Adipocyte (in vitro differentiated cells): ENCODE measurements at places on chromosomes 2 and 18.
A peak's percentile ranks its signal among the peaks of the same experiment; 100 is the strongest.

DNA sequence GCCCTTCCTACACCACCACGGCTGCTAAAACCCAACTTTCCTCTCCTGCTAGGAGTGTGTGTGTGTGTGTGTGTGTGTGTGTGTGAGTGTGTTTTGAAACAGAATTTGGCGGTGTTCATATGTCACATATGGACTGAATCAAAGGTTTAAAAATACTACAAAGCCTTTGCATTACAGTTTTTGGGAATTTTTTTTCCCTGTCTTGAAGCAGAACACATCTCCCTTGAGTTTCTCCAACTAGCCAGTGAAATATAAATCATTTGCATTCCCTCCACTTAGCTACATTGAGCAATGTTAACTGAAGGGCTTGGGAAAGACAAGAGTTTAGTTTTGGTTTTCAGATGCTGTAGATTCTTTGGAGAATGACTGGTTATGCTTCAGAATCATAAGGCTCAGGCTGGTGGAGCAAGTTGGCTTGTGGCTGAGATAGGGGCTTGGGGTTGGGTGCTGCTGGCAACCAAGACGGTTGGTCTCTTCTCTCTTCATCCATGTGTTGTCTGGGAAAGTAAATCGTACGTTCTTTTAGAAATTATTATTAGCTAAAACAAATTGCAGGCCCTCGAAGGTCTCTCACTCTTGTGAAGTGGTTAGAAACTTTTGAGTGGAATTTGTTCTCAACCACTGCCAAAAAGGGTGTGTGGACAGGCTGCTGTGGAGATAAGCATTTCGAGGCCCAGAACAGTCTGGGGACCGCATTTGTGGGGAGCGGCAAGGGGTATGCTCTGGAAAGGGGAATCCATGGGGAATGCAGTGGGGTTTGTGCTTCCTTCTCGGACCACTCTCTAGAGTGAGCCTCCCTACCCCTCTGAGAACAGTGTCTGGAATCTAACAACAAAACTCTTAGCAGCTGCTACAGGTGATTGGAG lies 1.4 kb downstream of the NRP2 start:
- peak; percentile 93 for DNase-seq

GRCh38 chr2:128578406-128579390 lies 260.0 kb upstream of the HS6ST1 start:
- peak; percentile 6 for DNase-seq

- DNase-seq, result no peak
Observed at GRCh38 chr2:54936766-54937165, 113.5 kb downstream of the RTN4 start.

- no peak for DNase-seq
Observed at GRCh38 chr18:26634631-26635030, 86.3 kb upstream of the KCTD1 start.

DNA sequence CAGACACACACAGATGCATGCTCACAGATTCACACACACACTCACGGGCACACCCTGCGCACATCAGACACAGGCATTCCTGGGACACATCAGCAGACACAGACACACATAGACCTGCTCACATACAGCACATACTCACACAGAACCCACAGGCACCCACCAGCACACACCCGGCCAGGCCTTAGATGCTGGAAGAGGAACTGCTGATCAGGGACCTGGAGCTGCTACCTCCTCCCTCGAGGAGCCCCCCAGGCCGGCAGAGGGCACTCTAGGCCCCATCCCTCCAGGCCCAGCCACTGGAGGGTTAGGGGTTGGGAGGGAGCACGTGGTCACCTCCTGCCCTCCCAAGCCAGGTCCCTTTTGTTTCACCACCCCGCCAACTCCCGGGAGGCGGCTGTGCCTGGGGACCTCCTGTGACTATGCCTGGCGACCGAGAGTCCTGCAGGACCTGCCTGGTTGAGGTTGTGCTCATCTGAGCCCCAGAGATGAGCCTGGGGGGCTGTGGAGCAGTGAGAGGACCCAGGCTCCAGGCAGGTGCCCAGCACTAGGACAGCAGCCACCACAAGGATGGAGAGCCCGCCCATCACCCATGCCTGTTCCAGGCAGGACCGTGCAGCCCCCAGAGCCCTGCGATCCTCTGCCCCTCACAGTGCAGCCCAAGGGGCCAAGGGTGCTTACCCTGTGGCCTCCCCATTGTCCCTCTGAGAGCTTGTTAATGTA lies 21.0 kb upstream of the PTMA start:
- peak; percentile 55 for DNase-seq

DNA sequence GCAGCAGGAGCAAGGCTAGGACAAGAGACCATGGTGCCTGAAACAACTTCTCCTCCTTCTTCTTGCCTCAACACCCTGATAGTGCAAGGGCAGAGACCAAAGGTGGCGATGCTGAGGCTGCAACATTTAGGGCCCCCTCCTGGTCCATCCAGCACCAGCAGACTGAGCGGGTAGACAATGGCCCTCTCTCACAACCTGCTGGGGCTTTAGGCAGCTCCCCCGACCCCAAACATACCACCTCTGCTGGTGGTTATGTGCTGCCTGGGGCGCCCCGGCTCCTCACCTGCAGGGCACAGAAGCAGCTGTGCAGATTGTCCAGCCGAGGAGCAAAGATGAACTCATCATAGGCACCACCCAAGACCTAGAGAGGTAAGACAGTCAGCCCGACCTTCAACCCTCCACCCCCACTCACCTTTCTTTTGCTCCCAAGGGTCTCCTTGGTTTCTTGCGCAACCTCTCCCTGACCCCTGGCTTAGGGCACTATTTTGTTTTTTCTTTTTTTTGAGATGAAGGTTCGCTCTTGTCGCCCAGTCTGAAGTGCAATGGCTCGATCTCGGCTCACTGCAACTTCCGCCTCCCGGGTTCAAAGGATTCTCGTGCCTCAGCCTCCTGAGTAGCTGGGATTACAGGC lies 3.5 kb downstream of the DNPEP start:
- no peak for DNase-seq

DNA sequence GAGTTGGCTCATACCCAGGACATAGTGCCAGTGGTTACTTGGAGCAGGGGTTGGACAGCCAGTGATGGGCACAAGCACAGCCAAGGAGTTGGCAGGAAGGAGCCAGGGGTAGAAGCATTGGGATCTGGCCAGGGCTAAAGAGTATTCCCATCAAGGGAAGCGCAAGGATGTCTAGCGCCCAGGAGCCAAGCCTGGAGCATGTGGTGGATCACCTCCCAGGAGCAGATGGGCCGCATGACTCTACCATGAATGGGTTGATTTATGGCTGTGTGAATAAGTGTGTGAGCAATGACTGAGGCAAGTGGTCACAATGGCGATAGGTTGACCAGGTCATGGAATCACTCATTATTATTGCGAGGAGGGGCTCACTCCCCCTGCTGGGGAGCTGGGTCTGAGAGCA lies 111.1 kb downstream of the FHOD3 start:
- DNase-seq, result no peak
